GDM1 (cell line): ENCODE measurements at places on chromosomes 11 and 22.

- no peak for DNase-seq
Observed at GRCh38 chr11:3631331-3631730, 10.5 kb downstream of the ART5 start.

- DNase-seq = no peak
Observed at GRCh38 chr11:128481135-128481534, 106.2 kb downstream of the ETS1 start.

DNA sequence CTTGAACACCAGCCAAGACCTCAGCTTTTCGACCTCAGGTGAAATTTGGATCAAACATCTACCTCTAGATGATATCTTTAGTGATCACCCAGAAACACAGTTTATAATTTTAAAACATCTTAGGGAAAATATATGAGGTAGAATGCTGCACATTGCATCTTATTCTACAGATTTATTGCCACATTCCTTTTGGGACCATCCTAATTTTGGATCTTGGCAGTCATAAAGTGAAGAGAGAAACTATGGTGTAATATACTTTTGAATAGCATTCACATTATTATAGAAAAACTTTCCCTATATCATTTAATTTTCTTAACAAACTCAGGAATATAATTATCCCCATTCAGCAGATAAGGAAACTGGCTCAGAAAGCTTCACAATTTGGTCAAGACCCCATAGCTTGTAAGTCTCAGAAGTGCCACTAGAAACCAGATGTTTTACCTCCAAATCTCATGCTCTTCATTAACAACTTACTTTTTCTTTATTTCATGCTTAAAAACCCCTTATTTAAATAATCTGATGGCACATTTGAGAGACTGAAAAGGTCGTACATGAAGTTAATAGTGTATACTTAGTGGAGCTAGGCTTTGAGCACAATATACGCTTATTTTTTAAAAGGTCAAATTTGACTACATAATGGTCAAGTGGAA, 199.2 kb upstream of the CTSC start:
- no peak for DNase-seq

GRCh38 chr22:31477329-31477728, 12.3 kb downstream of the EIF4ENIF1 start:
- no peak for DNase-seq

DNA sequence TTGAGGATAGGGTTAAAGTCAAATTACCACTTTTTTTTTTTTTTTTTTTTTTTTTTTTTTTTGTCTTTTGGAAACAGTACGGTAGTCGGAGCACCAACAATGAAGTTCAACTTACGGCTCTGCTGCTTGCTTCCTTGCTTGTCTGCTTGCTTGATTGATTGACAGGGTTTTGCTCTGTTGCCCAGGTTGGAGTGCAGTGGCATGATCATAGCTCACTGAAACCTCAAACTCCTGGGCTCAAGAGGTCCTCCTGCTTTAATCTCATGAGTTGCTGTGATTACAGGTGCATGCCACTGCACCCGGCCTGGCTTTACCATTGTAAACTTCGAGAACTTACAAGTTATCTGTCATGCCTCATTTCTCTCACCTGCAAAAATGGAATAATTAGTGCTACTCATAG, 5.8 kb downstream of the SGSM3 start:
- DNase-seq = no peak

DNA sequence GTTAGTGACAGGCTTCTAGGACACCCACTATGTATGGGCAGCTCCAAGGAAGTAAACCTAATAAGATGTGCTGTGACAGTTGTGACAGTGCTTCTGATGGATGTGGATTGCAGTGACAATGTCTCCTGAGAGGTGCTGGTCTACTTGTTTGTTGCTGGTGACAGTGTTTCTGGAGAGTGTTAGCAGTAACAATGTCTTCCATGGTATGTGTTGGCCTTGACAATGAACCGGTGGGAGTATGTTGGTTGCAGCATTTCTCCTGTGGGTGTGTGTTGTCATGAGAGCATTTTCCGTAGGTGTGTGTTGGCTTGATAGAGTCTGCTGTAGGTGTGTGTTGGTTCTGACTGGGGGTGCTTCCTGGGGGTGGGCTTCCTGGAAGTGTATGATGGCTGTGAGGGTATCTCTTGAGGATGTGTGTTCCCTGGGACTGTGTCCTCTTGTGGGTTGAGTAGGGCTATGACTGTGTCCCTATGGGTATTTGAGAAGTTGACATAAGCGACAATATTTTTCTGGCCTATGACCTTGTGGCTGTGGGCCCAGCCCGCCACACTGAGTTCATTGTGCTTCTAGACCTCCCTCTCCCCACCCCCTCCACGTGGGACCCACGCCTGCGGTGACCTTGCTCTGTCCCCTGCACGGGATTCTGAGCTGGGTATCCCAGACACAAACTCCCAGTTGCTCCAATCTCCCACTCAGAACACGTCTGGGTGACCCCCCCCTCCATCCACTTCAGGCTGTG, 1.2 kb downstream of the DCHS1 start:
- no peak for DNase-seq

DNA sequence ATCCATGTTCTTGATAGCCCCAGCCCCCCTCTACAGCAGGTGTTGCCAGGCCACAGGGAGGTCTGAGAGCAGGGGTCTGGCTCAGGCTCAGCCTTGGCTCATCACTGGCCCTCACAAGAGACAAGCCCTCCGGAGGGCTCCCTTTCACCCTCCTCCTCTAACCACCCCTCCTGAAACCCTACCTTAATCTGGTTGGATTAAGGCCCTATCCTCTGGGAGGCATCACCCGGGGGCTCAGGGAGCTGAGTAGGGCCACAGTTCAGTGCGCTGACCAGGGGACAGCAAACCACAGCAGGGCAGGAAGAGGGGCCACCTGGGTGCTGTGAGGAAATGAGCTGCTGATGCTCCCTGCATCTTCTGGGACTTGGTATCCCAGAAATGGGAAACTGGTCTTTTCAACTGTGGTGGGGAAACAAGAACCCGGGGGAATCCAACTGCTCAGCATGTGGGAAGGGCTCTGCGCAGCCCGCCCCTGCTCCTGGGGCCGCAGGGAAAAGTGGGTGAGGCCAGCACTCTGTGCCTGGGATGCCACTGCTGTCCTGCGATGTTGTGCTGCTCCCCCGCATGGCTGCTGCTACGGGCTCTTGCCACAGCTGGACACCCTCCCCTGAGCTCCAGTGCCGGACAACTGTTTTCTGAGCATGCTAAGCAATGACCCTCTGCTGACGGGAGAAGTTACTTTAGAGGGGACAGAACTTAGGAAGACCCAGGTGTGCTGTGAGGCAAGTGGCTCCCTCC, 17.5 kb downstream of the ADORA2A start:
- DNase-seq = no peak

DNA sequence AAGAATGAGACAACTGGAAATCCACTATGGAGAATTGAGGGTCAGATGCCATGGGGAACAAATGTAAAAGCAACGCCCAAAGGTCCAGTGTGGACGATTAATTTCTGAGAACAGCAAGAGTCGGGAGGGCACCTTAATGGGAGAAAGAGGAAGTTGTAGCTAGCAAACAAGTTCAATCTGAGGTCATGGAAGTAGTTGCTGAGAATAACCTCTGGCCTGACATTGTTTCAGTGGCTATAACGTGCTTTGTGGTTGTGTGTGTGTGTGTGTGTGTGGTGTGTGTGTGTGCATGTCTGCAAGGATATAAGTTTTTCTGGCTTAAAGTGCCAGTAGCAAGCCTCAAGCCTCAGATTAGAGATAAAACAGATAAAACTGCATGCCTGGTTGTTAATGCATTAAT, 1630.1 kb upstream of the TENM4 start:
- DNase-seq = no peak

GRCh38 chr11:61961570-61962212, 5.7 kb downstream of the FTH1 start:
- no peak for DNase-seq

GRCh38 chr22:32233091-32233490, 22.1 kb downstream of the SLC5A4 start:
- DNase-seq = no peak

- no peak for DNase-seq
Observed at GRCh38 chr11:15863411-15863810, 492.9 kb downstream of the SOX6 start.

GRCh38 chr11:47986219-47986618, 5.9 kb downstream of the PTPRJ start:
- DNase-seq = no peak

GRCh38 chr11:62012451-62012831, 45.0 kb upstream of the FTH1 start:
- DNase-seq = no peak

DNA sequence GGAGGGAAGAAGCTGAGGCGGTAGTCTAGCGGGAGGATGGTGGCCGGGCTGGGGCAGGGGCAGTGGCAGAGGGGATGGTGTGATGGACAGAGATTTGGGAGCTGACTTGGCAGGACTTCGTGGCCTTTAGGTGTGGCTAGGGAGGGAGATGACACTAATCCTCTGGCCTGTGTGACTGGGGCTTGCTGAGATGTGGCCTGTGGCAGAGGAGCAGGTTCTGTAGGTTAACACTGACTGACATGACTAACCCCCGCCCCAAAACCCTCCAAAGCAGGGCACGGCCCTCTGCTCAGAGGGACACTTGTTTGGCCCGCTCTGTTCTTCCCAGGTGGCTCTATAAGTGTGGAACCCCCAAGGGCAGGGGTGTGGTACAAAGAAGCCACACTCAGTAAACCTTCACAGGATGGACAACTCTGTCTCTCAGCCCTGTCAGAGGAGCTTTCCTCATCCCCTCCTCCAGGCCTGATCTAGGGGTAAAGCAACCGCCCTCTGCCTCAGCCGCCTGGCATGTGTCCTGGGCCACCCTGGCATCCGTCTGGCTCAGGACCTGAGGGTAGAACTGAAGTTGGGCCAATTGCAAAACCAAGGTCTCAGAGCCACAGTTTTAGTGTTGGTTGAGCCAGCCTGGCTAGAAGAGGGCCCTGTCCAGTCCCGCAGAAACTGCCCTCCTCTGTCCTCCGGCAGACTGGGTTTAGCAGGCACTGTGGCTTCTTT, 15.6 kb downstream of the TOM1 start:
- no peak for DNase-seq

DNA sequence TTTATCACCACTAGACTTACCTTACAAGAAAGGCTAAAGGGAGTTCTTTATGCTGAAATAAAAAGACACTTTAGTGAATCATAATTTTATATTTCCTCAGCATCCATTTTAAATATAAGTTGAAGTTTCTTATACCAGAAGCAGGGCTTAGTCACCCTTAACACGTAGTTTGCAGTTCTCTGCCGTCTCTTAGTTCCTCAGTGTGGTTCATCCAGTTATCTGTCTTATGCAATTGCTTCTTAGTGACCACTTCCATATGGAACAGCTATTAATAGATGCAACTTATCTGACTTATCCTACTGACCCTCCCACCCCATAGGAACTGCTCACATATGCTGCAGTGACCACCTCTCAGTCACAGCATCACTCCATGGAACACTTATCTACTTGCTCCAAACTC, 11.7 kb upstream of the SLC36A4 start:
- no peak for DNase-seq

DNA sequence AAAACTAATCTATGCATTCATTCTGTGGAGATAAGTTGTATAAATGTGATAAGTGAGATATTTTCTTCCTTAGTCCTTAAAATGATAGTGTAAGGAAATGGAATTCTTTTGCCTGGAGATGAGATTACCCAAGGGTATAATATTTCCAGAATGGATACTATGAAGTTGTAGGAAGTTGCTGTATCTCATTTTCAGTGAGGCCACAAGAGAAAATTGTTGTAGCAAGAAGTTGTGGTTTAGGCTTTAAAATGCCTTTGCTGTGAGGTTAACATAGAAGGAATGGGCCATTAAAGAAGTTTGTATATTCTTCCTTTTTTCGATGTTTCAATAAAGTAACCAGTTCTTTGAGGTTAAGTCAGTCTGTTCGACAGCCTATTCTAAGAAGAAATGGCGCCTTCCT, 50.7 kb upstream of the LIN7C start:
- no peak for DNase-seq

DNA sequence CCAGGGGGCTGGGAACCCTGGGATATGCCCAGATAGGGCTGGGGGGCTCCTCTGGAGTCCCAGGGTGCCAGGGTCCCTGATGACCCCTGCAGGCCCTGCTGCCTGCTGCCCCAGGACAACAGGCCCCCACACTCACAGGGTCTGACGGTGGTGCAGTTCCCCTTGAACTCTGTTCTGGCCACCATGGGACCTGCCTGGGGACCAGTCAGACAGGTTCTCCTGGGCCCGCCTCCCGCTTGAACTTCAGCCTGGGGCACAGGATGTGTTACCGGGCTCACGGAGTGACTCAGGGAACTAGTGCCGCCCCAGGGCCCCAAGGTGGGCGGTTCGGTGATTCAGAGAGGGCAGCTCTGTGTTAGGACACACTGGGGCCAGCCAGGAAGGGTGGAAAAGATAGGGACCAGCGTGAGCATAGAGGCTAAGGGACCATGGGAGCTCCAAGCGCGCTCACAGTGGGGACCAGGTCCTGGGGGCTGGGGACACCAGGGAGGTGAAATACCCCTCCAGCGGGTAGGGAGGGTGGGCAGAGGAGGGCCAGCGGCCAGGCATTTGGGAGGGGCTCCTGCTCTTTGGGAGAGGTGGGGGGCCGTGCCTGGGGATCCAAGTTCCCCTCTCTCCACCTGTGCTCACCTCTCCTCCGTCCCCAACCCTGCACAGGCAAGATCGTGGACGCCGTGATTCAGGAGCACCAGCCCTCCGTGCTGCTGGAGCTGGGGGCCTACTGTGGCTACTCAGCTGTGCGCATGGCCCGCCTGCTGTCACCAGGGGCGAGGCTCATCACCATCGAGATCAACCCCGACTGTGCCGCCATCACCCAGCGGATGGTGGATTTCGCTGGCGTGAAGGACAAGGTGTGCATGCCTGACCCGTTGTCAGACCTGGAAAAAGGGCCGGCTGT, 21.5 kb upstream of the TXNRD2 start:
- no peak for DNase-seq

- DNase-seq = no peak
Observed at GRCh38 chr11:121652971-121653370, 200.2 kb upstream of the SORL1-AS1 start.

GRCh38 chr11:47331454-47332302, 20.8 kb downstream of the MYBPC3 start:
- no peak for DNase-seq

GRCh38 chr11:119721129-119722120, 7.6 kb downstream of the NECTIN1 start:
- no peak for DNase-seq

- DNase-seq = no peak
Observed at GRCh38 chr11:79006854-79007253, 432.2 kb upstream of the NARS2 start.

DNA sequence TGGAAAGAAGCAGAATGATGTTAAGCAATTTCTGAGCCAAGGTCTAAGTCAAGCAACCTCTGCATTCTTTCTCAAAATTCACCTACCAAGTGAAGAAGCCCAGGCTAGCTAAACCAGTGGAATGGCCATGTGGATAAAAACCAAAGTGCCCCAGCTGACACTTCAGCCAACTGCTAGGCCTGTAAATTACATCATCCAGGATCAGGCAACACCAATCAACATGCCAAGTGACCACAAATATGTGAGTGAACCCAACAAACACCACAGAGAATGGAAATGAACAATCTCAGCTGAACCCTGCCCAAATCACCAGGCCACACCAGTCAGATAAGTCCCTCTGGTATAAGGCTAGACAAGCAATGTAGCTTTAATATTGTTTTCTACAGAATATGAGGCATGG, 25.1 kb upstream of the FJX1 start:
- DNase-seq = no peak
